ENCODE measurements at places on chromosomes 6 and 20.
A peak's percentile ranks its signal among the peaks of the same experiment; 100 is the strongest.

- no peak for DNase-seq
These were observed 49.8 kb upstream of the THEMIS start for GRCh38 chr6:127950566-127951145.

GRCh38 chr6:50836231-50836630 lies 17.6 kb downstream of the TFAP2B start:
- DNase-seq: no peak

DNA sequence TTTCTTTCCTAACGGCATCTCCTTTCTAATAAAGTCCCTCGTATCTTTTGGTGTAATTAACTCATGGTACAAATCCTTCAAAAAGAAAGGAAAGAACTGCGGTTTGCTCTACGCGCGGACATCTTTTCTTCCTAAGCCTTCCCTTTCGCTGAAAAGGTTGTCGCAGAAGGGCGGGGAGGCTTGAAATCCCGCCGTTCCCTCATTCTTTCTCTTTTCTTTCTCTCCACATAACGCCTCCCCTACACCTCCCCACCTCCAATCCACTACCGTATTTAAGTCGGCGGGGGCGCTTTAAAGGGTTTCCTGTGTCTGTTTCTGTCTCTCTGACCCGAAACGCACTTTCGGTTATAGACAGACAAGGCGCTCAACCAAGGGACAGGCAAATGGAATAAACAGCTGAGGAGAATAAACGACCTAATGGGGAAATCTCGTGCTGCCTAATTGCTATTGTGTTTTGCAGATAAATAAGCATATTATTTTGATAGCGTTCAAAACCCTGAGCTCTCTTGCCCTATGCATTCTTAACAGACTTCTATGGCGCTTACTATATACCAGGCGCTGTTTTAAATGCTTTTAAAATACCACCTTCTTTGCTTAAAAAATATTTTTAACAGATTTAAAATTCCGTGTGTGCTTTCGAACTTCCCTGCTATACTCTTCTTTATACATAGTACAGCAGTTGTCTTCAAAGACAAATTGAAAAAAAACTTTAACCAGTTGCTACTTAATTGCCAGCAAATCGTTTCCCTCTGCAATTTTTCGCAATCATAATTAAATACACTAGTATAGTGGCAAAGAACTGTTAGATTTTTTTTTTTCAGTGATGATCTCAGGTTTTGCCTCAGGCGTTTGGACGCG lies 2.5 kb upstream of the HEY2 start:
- DNase-seq: no peak

- no peak for DNase-seq
These were observed 18.0 kb downstream of the TFEB start for GRCh38 chr6:41717392-41717736.

DNA sequence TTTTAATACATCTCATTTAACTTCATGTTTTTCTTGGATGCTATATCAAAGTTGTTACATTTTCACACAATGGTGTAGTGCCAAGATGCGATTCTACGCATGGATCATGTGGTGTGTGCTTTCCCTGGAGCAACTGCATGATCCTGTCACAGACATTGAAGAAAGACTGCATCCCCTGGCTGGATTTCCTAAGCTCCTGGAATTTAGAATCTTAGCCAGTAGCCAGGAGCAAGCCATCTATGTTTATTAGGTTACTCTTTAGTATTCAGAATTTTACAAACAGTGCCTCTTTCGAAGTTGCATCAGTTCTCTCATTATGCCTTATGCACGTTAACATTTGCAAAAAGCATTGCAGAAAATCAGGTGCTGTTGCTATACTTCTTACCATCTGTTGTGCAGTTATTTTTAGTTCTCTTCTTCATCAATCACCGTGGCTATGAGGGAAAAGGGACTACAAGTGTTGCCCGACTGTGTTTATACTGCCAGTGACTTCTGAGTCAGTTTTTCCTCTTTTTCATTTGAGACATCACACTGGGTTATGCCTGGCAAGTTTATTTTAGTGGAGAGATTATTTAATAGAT lies 584.2 kb downstream of the BCKDHB start:
- no peak for DNase-seq

DNA sequence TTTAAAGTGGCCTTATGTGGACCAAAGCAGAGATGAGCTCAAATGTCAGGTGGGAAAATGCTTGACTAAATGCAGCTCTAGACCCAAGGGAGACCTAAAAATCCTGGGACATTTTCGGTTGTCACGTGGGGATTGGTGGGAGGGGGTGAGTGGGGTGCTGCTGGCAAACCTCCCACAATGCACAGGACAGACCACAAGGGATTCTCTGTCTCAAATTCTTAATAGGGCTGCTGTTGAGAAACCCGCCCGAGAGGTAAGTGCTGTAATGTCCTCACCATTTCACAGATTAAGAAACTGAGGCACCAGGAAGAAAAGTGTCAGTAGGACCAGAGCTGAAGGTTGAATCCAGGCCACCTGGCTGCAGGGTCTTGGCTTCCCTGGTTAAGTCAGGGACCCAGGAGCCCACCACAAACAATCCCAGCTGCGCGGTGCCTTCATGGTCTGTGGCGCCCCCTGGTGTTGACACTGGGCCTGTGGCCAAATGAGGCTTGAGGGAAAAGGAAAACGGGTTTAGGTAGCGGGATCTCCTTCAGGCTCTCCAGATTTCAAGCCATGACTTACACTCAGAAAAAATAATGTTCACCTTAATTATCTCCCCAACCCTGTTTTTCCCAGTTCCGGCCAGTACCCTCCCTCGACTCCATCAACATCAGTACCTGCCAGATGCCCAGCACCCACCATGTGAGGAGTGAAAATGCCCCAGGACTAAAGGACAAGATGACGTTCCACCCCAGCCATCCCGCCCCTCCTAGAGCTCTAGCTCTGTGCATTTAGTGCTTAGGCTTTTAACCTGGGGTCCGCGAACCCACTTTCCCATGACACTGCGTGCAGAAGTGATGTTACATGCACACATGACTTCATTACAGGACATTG lies 7.2 kb downstream of the HLA-G start:
- no peak for DNase-seq

DNA sequence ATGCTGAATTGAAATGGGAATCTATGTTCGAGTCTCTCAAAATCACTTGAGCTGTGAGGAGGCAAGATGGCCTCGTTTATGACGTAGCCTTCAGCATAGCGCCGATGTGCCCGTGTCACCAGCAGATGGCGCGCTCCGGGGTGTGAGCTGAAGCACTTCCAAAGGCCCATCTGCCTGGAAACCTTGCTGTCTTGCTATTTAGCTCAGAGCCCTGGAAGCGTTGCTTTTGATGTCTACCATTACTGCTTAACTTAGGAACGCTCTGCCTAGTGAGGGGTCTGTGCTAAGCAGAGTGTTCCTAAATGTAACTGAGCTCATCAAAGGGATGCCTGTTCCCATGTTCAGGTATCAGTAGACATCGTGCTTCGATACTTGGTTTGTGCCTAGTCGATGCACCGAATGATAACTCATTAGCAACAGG lies 67.7 kb downstream of the SYCP2L start:
- peak; percentile 55 for DNase-seq

GRCh38 chr6:74573613-74574012 lies 632.2 kb downstream of the COL12A1 start:
- no peak for DNase-seq

- DNase-seq: no peak
These were observed 2.7 kb upstream of the RAET1L start for GRCh38 chr6:150027806-150028565.

DNA sequence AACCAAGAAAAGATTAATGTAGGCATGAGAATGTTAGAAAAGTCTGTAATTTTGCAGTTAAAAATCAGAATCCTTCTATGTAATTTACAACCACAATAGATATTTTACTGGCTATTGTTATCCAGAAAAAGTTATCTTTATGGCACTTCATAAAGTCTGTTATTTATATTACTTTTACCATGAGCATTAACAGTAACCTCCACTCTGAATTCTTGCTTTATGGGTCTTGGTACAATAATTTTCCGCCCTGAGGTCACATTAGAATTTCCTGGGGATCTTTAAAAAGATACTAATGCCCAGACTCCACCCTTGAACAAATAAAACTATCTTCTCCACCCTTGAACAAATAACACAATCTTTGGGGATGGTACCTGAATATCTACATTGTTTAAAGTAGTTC lies 9.6 kb downstream of the RSPO3 start:
- no peak for DNase-seq

GRCh38 chr20:18907353-18907752 lies 93.8 kb downstream of the SCP2D1 start:
- DNase-seq: no peak

DNA sequence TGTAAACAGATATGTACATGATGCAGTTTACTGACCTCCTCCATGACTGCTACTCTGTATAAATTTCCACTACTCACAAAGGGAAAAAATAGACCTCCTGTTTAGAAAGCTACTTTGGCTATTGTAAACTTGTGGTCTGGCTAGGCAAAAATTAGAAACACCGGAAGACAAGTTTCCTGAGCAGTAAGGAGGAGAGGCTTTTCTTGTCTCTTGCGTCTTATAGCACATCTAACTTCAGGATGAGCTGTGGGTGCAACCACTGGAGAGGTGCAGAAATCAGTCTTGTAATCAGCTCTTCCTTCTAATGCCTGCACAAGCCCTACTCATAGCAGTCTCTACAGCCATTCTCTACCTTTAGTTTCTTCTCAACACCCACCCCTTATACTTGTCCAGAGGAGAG lies 296.5 kb upstream of the SLC35B3 start:
- no peak for DNase-seq

DNA sequence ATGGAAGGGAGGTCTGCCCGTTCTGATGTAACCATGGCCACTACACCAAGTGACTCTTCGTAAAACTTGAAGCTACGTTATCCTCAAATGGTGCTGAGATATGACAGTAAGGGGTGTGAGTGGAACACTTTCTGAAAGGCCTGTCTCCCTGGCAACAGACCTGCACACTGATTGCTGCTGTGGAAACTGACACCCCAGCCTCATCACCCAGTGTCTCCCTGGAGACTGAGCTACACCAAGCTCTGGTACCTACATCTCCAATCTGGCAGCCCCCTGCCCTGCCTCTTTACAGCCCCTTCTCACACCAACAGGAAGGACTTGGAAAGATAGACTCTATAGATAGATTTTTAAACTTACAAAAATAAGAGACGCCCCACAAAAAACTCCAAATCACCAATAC lies 13.2 kb downstream of the PI16 start:
- DNase-seq: no peak

DNA sequence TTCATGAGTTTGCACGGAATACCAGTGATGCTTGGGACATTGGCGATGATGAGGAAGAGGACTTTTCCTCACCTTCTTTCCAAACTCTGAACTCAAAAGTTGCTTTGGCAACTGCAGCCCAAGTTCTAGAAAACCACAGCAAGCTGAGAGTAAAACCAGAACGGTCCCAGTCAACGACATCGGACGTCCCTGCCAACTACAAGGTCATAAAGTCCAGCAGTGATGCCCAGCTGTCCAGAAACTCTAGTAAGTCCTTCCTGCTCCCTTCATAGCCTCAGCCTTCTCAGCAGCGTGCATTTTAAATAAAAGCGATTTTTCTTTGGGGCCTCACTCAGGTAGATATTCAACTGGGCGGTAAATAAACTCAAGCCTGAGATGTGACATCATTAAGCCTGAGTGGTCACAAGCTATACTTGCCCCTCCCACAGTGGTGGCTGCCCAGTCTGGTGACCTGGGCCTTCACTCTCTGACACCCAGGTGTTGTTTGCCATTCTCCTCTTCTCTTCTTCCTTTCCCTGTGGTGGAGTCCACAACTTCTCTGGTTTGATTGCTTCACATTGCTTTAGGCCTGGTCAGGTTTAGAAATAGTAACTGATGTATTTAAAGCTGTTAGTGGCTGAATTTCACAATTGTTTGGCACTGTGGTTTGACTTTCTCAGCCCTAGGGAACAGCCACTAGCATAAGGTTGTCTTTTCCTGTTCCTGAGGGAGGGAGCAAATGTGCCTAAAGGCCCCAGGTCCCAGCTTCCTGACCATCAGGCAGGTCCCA lies 21.6 kb upstream of the TMEM217 start:
- no peak for DNase-seq

DNA sequence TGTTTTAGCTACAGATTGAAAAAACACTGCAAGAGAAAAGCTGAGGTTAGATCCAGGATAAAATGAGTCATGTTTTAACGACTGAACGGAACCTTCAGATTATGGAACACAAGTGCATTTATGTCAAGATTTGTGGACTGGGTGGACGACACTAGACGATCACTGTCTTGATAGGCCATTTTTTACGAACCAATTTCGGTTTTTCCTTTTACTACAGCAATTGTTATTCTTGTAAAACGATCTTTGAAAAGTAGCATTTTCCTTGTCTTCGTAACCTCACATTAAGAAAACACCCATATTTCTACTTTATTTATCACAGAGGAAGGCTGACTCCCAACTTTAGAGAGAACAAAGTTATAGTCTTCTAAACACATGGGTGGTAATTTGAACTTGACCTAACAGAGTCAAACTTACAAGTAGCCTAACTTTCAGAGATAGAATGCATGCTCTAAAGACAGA lies 294.2 kb upstream of the TCF21 start:
- DNase-seq: no peak

- DNase-seq: no peak
These were observed 229.2 kb downstream of the EPM2A start for GRCh38 chr6:145506136-145506535.

DNA sequence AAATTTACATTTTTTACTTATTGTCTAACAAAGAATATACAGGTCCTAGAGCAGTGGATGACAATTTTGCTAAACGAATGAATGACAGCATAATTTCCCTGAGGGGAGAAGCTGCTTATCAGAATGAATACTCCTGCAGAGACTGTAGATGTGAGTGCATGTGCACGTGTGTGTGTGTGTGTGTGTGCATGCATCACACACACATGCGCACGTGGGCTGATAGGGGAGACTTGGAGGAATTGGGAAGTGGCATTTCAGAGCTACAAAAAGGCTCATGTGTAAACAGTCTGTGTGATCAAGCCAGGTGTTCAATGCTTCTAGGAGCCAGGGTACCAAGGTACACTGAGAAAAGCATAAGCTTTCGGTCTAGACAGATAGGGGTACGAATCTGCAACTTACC lies 93.5 kb upstream of the SASH1 start:
- no peak for DNase-seq

DNA sequence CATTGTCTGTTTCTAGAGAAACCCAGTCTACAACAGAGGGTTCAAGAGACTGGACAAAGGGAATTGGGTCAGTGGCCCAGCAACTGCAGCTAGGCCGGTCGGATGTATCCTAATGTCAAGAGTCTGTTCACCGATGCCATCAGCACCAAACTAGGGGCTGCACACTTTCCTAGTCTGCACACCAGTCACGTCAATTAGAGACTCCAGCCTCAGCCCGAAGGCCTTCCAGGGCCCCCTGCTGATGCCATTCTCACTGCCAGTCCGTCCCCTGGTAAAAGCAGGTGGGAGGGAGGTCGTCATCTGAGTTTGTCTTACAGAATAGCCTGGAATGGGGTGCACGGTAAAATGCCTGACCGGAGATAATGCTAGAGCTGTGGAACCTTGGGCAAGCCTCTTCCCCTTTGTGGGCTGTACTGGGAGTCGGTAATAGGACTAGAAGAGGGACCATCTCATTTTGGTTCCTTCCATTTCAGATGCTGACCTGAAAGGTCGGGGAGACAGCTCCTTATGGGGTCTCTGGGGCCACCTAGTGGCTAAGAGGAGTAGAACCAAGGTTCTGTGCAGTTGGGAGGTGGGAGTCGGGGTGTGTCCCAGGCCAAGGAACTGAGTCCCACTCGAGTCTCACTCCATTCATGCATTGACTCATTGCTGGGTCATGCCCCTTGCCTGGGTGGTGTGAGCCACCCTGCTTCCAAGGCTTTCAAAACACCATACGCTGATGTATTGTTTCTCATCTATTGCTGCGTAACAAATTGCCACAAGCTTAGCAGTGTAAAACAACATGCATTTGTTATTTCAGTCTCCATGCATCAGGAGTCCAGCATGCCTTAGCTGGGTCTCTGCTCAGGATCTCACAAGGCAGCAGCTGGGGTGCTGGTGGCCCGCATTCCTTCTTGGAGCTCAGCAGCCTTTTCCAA lies 5.1 kb downstream of the SOX12 start:
- no peak for DNase-seq

All from stimulated activated CD4-positive, alpha-beta T cell treated with anti-CD3 and anti-CD28 coated beads, TNF-alpha, amount 100 ng/mL, for 1 hour (primary cell).